ENCODE measurements at places on chromosomes 1 and 21.
A peak's percentile ranks its signal among the peaks of the same experiment; 100 is the strongest.

- peak; percentile 11 for DNase-seq
These were observed 163.0 kb upstream of the IGSF21 start for GRCh38 chr1:17944646-17945045.

DNA sequence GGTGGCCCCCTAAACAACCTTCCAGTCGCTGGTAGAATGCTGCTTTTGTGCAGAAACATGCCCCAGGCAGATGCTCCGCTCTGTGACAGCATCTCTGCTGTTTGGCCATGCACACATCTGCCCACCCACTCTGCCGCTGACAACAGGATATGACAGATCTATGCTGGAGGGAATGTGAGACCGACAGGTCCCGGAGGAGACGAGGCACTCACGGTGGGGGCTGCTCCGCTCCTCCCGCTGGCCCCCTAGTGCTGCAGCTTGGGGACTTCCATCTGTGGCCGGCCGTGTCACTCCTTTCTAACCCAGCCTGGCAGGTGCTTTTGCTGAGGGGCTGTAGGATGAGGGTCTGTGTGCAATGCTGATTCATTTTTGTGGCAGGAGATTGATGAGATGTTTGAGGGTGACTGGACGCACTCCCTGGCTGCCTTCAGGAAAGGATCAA is 49.1 kb upstream of the DMRTB1 start:
- no peak for DNase-seq

- no peak for DNase-seq
These were observed 79.9 kb downstream of the LAMC1 start for GRCh38 chr1:183103147-183103546.

- DNase-seq = peak; percentile 86
These were observed 72.2 kb upstream of the SLC25A33 start for GRCh38 chr1:9466780-9467758.

DNA sequence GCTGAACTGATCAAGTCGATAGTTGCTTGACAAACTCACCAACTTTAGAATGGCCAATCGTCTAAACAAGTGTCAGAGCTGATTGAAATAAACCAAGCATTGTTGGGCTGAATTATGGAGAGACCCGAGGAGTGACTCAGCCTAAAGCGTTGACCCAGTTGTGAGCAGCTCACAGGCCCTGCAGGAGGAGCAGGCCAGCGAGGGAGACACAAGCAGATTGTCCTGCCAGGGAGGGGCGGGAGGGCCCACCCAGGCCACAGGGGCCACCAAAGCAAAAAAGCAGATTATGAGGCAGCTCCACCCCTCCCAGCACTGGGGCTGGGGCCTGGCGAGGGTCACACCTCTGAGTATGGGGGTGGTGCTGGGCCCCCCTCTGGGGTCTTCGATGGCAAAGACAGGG is 10.1 kb upstream of the MATN1 start:
- no peak for DNase-seq

DNA sequence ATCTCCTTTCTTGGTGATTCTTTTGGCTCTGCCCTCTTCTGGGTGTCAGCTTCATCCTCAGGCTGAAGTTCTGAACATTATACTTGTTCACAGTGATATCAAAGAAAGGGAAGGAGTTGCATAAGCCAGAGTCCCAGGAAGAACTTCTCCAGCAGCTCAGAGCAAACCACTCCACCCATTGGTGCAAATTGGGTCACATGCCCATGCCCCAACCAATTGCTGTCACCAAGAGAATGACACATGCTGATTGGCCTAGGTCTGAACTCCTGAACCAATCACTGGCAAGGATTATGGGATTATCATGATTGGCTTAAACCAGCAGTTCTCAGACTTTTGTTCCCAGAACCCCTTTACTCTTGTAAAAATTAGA is 256.5 kb upstream of the TMEM51 start:
- no peak for DNase-seq

DNA sequence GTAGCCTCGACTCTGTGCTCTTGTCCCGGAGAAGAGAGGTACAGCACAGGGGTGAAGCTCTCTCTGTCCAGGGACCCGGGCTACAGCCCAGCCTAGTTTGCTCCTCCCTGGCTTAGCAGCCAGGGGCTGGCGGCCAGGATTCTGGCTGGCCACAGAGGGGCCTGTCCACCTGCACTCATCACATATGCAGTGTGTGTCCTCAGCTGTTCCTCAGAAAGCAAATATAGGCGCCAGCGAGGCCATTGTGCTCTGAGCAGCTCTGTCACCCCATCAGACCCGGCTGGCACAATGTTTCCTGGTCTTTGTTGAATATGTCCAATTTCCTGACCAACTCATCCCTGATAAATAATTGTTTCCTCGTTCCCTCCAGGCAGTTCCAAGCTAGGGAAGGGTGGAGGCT is 28.5 kb downstream of the KCND3 start:
- DNase-seq = peak; percentile 54

- no peak for DNase-seq
These were observed 2.6 kb upstream of the TMCO4 start for GRCh38 chr1:19802269-19802668.

- no peak for DNase-seq
These were observed 397.9 kb upstream of the TMPRSS15 start for GRCh38 chr21:18801468-18801867.

DNA sequence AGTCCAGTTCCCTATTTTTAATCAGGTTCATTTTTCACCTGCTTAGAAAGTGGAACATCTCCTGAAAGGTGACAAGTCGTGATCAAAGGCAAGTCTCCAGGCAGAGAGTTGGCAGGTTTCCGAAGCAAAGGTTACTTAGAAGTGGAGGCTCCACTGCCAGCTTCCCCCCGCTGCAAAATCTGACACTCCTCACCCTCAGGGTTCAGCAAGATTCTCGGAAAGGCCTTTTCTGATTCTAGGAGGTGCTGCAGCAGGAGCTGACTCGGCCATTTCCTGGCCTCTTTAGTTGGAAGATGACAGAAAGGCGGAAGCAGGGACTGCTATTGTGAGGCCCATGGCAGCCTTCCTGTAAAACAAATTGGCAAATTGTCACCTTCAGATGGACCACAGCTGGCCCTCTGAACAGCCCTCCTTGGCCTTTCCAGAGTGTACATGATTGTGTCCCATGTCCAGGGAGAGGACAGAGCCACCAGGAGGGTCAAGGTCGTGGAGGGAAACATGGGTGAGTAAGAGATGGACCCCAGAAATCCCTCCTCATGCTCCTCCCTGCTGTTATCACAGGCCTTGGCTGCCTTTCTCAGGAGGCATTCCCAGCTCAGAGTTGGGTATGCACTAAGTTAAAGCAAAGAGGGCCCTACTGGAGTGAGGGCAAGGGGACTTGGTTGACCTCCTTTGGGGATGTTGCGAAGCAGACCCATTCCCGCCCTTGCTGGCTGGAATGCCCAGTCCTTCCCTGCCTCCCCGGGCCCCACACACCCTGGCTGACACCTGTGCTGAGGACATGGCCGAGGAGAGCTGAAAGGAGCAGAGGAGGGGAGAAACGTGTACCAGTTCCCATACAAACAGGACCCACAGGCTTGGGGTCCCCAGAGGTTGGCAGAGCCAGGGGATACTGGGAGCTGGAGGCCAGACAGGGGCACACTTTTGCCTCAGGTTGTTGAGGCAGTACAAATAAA is 115.5 kb upstream of the IRF2BP2 start:
- DNase-seq = no peak

DNA sequence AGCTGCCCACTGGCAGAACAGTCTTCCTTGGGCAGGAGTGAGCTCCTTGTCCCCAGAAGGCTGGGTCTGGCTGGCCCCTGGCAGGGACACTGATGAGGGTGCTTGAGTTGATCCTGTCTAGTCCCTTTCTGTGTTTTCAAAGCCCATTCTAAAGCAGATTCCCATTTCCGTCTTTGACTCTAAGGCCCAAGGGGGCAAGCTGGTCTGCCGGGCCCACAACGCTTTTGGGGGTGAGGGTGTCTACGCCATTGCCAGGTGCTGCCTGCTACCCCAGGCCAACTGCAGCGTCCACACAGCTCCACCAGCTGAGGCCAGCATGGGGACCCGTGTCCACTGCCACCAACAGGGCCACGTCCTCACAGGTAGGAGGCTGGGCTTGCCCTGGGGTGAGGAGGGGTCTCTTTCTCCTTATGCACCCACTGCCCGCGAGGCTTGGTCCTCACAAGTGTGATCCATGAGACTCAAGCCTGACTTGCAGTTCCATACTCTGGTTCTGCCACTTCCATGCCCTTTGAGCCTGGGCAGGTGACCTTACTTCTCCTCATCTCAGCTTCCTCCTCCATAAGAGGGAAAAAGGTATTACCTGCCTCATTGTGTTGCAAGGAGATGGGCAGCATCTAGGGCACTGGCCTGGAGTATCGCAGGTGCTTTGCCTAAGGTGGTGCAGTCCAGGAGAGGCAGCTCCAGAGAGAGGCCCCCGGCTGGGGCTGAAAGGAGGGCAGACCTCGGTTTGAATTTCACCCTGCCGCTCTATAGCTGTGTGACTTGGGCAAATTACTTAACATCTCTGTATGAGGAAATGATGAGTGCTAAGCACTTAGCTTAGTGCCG is 20.2 kb downstream of the PCSK9 start:
- peak; percentile 67 for DNase-seq

GRCh38 chr21:38538353-38538752 is 40.1 kb upstream of the ERG start:
- DNase-seq = no peak

GRCh38 chr1:198830412-198830811 is 191.6 kb downstream of the PTPRC start:
- DNase-seq = no peak

- no peak for DNase-seq
These were observed 7.5 kb downstream of the ST6GALNAC3 start for GRCh38 chr1:76082062-76082461.

- no peak for DNase-seq
These were observed 25.2 kb upstream of the OR10J4 start for GRCh38 chr1:159406821-159407220.

DNA sequence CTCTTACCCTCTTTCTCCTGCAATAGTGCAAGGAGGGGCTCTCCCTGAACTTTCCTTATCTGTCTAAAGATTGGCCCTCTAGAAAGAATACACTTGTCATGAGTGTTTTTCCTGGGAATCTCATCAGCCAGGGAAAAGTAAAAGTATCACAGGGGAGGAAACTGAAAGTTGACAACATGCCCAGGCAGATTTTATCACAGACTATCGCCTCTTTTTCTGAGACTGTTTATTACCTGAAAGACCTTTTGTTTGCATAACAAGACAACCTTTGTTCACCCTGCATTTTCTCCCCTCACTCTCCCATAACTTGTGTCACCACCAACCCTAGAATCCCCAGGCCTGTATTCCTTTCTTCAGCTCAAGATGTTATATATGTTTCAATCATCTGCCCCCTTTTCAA is 794.7 kb upstream of the ADAMTS5 start:
- DNase-seq = no peak

DNA sequence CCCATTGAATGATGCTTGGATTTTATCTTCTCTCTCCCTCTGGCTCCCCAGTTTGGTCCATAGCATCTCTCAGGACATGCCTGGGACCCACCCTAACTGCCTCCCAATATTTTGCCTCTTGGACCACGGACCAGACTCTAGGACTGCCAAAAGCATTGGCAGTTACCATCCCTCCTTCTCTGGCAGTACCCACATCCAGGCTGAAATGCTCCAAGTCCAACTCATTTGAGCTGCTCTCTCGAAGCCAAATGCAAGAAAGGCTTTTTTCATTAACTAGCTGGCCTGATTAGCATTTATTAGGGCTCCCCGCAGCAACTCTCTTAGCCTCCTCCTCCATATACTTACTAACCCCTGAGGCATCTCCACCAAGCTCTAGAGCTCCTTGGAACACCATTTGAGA is 140.0 kb upstream of the GRIK3 start:
- DNase-seq = no peak

DNA sequence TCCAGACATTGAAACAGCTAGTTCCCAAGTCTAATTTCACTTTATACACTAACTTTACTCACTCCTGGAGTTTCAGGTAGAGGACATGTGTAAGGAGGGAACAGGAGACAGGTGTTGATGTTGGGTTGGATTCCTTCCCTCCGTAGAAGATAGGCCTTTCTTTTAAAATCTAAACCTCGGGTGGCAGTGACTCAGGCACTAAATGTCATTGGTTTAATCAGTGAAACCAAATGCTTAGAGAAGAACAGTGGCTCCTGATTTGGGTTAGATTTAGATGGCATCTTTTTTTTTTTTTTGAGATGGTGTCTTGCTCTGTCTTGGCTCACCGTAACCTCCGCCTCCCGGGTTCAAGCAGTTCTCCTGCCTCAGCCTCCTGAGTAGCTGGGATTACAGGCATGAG is 7.2 kb downstream of the CAP1 start:
- no peak for DNase-seq

- no peak for DNase-seq
These were observed 153.2 kb downstream of the LRIG2 start for GRCh38 chr1:113226148-113226547.

GRCh38 chr1:21724098-21724497 is 54.9 kb upstream of the RAP1GAP start:
- no peak for DNase-seq

DNA sequence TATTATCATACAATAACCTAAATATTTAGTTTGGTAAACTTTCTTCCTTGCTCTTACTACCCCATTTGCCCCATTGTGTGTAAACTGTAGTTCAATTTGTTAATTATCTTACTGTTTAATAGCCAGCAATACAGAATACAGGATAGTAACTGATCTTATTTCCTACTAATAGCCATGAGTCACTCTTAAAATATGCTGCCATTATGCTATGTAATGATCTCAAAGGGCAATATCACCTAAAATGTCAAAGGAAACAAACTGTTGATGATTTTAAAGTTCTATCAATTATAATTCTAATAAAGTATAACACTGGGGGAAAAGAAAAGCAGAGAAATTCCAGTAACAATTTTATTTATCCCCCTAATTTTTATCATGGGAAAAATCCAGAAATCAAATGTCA is 4.3 kb downstream of the SLC30A1 start:
- no peak for DNase-seq

DNA sequence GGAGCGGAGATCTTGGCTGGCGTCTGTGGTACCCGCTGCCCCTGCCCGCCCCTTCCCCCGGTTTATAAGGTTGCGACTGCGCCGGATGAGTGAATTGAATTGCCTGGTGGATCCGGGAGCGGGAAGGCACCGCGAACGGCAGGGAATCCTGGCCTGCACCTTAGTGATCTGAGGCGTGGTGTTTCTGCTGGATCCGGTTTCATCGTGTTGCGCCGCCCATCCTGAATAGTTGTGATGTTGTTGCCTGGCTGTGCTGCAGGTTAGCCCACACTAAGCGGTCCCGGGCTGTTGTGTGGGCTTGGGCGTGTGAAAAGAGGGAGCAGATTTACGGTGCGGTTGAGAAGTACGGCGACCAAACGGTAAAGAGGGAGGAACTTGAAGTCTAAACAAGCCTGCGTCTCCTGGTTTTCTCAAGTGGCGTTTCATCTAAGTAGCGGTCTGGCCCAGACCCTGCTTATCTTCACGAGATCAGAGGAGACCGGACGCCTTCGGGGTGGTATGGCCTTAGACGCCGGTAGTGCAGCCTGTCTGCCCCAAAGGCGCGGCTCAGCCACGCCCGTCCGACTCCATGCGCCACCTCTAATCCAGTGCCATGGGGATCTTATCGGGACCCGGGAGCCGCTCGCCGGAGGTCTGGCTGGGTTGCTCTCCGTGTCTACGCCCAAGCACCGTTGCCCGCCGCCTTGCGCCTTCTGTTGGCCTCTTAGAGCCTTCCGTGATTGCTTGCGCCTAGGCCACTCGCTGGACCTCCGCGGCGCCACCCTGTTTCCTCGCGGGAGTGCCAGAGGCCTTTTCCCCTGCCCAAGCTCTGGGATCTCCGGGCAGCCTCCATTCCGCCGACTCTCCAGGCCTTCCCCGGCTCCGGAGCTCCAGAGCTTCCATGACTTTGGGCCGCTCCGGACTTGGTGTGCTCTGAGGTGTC is 87.5 kb upstream of the RHOU start:
- no peak for DNase-seq

GRCh38 chr1:37137601-37138000 is 103.3 kb upstream of the GRIK3 start:
- no peak for DNase-seq
